Natural killer cell treated with Interleukin-12 subunit alpha and Interleukin-12 subunit beta and Interleukin-15 and Interleukin-18, amount 100 ng/mL, for 72 hours (primary cell): ENCODE measurements at places on chromosomes 5 and 9. TPM values are rescaled to one million over a fixed set of nuclear protein-coding genes. Genes with fewer than 3 reads are reported as not detected.

GRCh38 chr5:76818844-76819831 lies at the start of gene F2RL1:
TSS of gene F2RL1 (plus strand) at chr5:76819030. CDS start at chr5:76819183, 153 bp downstream.
- H3K27ac ChIP-seq: no peak within 1 kb of the TSS
- H3K4me3 ChIP-seq: peak within 1 kb of the TSS; percentile 62
- no peak for DNase-seq
- no peaks in the 10 kb centered on the region for H3K36me3 ChIP-seq
- H3K4me1 ChIP-seq: peaks cover 6% of the 10 kb centered on the region

GRCh38 chr5:91219803-91220371 lies 163.2 kb downstream of the ARRDC3 start:
- H3K4me3 ChIP-seq: no peak overlapping the region
- peak overlapping the region; percentile 45 for H3K27ac ChIP-seq
- peaks cover 7% of the 10 kb centered on the region for H3K27me3 ChIP-seq

- no peak for DNase-seq
- H3K27ac ChIP-seq: no peak overlapping the region
- H3K4me1 ChIP-seq: no peaks in the 10 kb centered on the region
- no peak overlapping the region for H3K4me3 ChIP-seq
- H3K36me3 ChIP-seq: peaks cover 13% of the 10 kb centered on the region
Measured at GRCh38 chr5:571791-572190, 40.3 kb upstream of the CEP72 start.

Gene GFPT2
- 0.29 TPM for total RNA-seq

Gene ZNF483
- 4.3 TPM for total RNA-seq

Gene DIAPH1
- total RNA-seq: 280 TPM
